ENCODE measurements at places on chromosomes 12 and 14.

- DNase-seq = no peak
- H3K36me3 ChIP-seq = no peaks in the 10 kb centered on the region
- H3K4me1 ChIP-seq = no peaks in the 10 kb centered on the region
Observed at GRCh38 chr14:76499399-76499798, 123.5 kb downstream of the ESRRB start.

- peaks cover 30% of the 10 kb centered on the region for H3K27me3 ChIP-seq
- peaks cover 12% of the 10 kb centered on the region for H3K4me1 ChIP-seq
- no peak overlapping the region for H3K4me3 ChIP-seq
- no peak overlapping the region for H3K27ac ChIP-seq
Observed at GRCh38 chr12:48189331-48190125, 6.1 kb downstream of the CCDC184 start.

DNA sequence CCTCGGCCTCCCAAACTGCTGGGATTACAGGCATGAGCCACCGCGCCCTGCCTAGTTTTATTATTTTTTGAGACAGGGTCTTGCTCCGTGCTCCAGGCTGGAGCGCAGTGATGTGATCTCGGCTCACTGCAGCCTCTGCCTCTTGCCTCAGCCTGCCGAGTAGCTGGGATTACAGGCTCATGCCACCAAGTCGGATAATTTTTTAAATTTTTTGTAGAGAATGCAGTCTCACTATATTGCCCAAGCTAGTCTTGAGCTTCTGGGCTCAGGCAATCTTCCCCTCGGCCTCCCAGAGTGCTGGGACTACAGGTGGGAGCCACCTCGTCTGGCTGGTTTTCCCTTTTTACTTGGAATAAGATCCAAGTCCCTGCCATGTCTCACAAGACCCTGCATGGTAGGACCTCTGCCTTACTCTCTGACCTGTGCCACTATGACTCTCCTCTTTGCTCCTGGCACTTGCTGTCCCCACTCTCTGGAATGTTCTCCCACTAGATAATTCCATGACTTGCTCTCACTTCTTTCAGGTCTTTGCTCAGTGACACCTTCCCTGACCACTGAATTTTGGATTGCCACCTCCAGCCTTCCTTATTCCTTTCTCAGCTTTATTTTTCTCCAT lies 7.7 kb upstream of the RARG start:
- no peak overlapping the region for H3K4me3 ChIP-seq
- no peaks in the 10 kb centered on the region for H3K36me3 ChIP-seq
- H3K4me1 ChIP-seq = peaks cover 31% of the 10 kb centered on the region
- no peak overlapping the region for H3K27ac ChIP-seq

DNA sequence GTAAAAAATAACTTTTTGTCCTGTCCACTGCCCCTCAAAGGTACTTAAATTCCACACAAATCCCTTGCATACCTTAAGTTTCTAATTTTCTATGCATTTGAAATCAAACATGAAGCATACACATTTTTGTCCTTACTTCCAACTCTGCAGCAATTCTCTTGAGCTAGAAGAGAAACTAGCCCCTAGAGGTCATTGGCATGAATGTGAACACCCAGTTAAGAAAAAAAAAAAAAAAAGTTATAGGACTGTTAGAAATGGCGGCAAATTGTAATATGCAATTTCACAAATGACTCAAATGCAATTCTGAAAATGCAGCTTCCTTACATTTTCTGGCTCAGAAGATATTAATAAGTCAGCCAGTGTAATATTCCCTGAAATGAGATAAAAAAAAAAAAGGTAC lies 4.6 kb upstream of the ESR2 start:
- peaks cover 36% of the 10 kb centered on the region for H3K4me1 ChIP-seq
- H3K4me3 ChIP-seq = no peak overlapping the region
- H3K27me3 ChIP-seq = peaks cover 11% of the 10 kb centered on the region
- H3K27ac ChIP-seq = no peak overlapping the region
- no peak for DNase-seq

- H3K27ac ChIP-seq = no peak overlapping the region
- H3K27me3 ChIP-seq = peaks cover 2% of the 10 kb centered on the region
- H3K36me3 ChIP-seq = peaks cover 4% of the 10 kb centered on the region
- no peak overlapping the region for H3K4me3 ChIP-seq
Observed at GRCh38 chr12:27539191-27539631, 15.2 kb downstream of the PPFIBP1 start.

DNA sequence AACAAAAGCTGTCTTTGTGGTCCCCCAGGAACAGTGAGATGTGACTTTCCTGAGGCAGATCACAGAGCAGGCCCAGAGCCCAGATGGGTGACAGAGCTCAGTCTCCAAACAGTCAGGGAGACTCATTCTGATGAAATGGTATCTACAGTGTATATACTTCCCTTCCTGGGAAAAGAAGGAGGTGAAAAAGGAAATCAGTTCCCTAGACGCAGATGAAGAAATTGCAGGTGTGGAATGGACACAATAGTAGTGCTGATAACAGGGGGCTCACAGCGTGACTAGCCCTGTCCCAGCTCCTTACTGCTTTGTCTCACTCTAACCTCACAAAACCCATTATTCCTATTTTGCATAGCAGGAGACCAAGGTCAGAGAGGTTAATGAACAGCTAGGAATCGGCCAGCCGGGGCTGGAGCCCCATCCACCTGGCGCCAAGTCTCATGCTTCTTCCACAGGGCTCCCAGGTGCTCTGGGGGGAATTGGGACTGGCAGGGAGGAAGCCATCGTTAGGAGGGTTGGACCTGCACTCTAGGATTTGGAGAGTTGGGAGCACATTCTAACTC lies 11.9 kb downstream of the KCNH3 start:
- peaks cover 22% of the 10 kb centered on the region for H3K4me1 ChIP-seq
- DNase-seq = no peak
- H3K27me3 ChIP-seq = peaks cover 19% of the 10 kb centered on the region
- no peak overlapping the region for H3K4me3 ChIP-seq

DNA sequence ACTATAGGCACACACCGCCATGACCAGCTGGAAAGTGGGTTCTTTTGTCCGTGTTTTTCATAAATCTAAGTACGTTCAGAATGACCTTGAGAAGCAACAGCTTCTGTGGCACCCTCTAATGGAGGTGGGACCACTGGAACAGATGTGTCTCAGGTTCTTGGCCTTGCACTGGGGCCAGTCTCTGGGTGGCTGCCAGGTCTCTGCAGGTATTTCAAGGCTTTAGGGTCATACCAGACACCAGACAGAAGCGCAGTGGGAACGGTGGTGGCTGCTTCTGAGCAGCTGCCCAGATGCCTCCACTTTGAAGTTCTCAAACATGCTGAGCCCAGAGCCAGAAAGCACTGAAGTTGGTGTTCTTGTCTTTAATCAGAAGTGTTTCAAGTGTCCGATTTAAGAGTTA lies 75.0 kb upstream of the RBM19 start:
- no peaks in the 10 kb centered on the region for H3K4me1 ChIP-seq
- no peak overlapping the region for H3K4me3 ChIP-seq
- no peaks in the 10 kb centered on the region for H3K36me3 ChIP-seq
- peaks cover 15% of the 10 kb centered on the region for H3K27me3 ChIP-seq

GRCh38 chr14:92863286-92864080 lies 59.5 kb upstream of the CHGA start:
- DNase-seq = no peak
- H3K36me3 ChIP-seq = no peaks in the 10 kb centered on the region
- H3K4me1 ChIP-seq = peaks cover 18% of the 10 kb centered on the region
- peaks cover 6% of the 10 kb centered on the region for H3K27me3 ChIP-seq
- no peak overlapping the region for H3K27ac ChIP-seq
- H3K4me3 ChIP-seq = no peak overlapping the region

DNA sequence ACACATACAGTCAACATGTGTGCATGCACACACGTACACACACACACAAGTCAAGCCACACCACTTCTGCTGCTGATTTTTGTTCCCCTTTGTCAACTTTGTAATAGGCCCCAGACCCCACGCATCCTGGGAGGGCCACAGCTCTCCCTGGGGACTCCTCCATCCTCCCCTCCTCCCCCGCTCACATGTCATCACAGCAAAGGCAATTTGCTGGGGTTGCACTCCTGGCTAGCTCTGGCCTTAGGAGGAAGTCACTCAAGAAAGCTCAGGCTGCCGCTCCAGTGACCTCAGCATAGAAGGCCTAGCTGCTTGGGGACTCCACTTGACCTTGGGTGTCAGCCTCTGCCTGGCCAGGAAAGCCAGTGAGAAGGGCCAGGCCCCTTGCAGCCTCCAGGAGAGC lies 27.2 kb downstream of the NGB start:
- DNase-seq = no peak
- no peak overlapping the region for H3K27ac ChIP-seq
- H3K36me3 ChIP-seq = no peaks in the 10 kb centered on the region
- H3K4me1 ChIP-seq = peaks cover 7% of the 10 kb centered on the region
- no peaks in the 10 kb centered on the region for H3K27me3 ChIP-seq

DNA sequence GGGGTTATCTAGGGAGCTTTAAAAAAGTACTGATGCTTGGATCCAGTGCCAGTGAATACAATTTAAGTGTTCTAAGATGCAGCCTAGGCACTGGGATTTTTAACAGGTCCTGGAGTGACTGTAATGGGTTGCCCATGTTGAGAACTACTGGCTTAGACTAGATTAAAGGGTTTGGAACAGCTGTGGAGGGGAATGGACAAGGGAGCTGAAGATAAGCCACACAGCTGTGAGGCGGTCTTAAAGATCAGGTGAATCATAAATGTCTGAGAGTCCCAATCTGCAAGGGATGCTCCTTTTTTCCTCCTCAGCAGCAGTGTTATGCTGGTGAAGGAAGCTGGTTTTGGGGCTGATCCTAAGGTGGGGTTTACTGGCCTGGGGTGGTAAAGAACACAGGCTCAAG lies 35.5 kb upstream of the FRMD6 start:
- H3K27me3 ChIP-seq = peaks cover 3% of the 10 kb centered on the region
- peaks cover 21% of the 10 kb centered on the region for H3K4me1 ChIP-seq
- H3K27ac ChIP-seq = no peak overlapping the region
- DNase-seq = no peak
- no peaks in the 10 kb centered on the region for H3K36me3 ChIP-seq

DNA sequence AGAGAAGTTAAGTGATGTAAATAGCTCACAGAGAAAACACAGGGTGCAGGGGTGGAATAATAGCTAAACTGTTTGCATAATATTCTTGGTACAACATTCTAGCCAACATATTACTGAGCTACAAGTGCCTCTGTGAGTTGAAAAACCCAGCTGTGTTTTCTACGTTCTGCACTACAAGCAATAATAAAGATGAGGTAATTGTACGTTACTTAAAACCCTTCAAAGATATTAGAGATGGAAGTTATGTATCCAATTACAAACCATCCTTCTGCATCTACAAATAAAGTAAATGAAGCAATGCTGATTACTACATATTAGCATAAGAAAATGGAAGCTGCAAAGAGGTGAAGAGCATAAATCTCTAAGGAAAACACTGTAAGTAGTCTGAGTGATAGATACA lies 271.4 kb downstream of the SSPN start:
- H3K4me3 ChIP-seq = no peak overlapping the region
- DNase-seq = no peak
- peaks cover 18% of the 10 kb centered on the region for H3K36me3 ChIP-seq

- H3K27me3 ChIP-seq = no peaks in the 10 kb centered on the region
- H3K4me1 ChIP-seq = peaks cover 93% of the 10 kb centered on the region
- H3K4me3 ChIP-seq = peak overlapping the region; percentile 26
- no peak for DNase-seq
- H3K27ac ChIP-seq = peak overlapping the region; percentile 60
Observed at GRCh38 chr14:91387169-91387835, 30.3 kb downstream of the CCDC88C start.

DNA sequence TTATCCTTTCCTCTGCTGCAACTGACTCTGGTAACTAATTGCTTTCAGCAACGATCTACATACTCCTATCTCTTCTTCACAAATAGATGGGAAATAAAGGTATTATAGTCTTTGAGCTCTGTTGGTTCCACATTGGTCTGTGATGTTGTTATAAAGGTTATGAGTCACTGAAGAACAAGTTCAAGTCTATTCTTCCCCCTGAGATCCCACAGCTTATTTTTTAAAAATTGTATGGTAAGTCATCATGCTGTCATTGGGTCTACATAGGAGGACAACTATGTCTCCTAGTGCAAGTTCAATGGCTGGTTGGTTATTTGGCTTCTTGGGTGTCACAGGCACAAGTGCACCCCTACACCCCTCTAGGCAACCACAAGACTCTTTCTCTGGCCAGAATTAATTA lies 49.6 kb upstream of the PTCSC3 start:
- H3K4me1 ChIP-seq = no peaks in the 10 kb centered on the region
- H3K27me3 ChIP-seq = peaks cover 8% of the 10 kb centered on the region
- DNase-seq = no peak

- peak overlapping the region; percentile 56 for H3K27ac ChIP-seq
- no peak overlapping the region for H3K4me3 ChIP-seq
- peaks cover 41% of the 10 kb centered on the region for H3K36me3 ChIP-seq
- no peaks in the 10 kb centered on the region for H3K27me3 ChIP-seq
- peaks cover 18% of the 10 kb centered on the region for H3K4me1 ChIP-seq
Observed at GRCh38 chr14:73718418-73719251, 4.5 kb upstream of the PNMA1 start.

GRCh38 chr12:108967869-108968540 lies 52.9 kb downstream of the SVOP start:
- no peaks in the 10 kb centered on the region for H3K36me3 ChIP-seq
- no peaks in the 10 kb centered on the region for H3K4me1 ChIP-seq
- peaks cover 5% of the 10 kb centered on the region for H3K27me3 ChIP-seq
- DNase-seq = no peak
- no peak overlapping the region for H3K27ac ChIP-seq

GRCh38 chr12:60498656-60499055 lies 902.8 kb downstream of the SLC16A7 start:
- no peaks in the 10 kb centered on the region for H3K4me1 ChIP-seq
- DNase-seq = no peak
- H3K27me3 ChIP-seq = no peaks in the 10 kb centered on the region
- no peak overlapping the region for H3K4me3 ChIP-seq
- H3K27ac ChIP-seq = no peak overlapping the region

DNA sequence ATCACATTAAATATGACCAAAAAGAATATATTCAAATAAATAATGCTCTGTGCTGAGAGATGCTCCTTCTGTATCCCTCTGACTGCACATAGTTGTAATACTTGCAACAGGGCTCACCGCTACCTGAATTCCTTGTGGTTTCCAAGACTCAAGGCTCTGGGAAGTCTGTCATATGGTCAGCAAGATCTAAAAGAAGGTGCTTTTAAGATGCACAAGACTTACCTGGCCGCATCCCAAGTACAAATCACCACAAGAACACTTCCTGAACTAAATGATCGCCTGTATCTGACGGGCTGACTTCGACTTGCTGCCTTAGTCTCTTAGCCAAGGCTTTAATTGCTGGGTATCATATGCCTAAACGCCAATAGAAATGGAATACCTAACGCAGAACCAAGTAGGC lies 67.2 kb downstream of the HECTD4 start:
- no peaks in the 10 kb centered on the region for H3K4me1 ChIP-seq
- DNase-seq = no peak
- H3K36me3 ChIP-seq = peaks cover 3% of the 10 kb centered on the region
- no peaks in the 10 kb centered on the region for H3K27me3 ChIP-seq

GRCh38 chr12:38120438-38120837 lies 196.1 kb upstream of the ALG10B start:
- no peak overlapping the region for H3K4me3 ChIP-seq
- no peaks in the 10 kb centered on the region for H3K4me1 ChIP-seq
- no peaks in the 10 kb centered on the region for H3K36me3 ChIP-seq
- DNase-seq = no peak
- no peak overlapping the region for H3K27ac ChIP-seq
- H3K27me3 ChIP-seq = no peaks in the 10 kb centered on the region

GRCh38 chr12:52151837-52152783 lies 39.7 kb downstream of the KRT80 start:
- peak; percentile 71 for DNase-seq
- no peak overlapping the region for H3K27ac ChIP-seq
- H3K4me3 ChIP-seq = no peak overlapping the region
- H3K27me3 ChIP-seq = peaks cover 7% of the 10 kb centered on the region
- H3K36me3 ChIP-seq = no peaks in the 10 kb centered on the region

- H3K4me1 ChIP-seq = peaks cover 56% of the 10 kb centered on the region
- peak overlapping the region; percentile 64 for H3K4me3 ChIP-seq
- peak; percentile 91 for DNase-seq
- peak overlapping the region; percentile 83 for H3K27ac ChIP-seq
Observed at GRCh38 chr14:91303091-91303923, 58.8 kb upstream of the GPR68 start.
